ENCODE measurements at places on chromosomes 7 and 10.
A peak's percentile ranks its signal among the peaks of the same experiment; 100 is the strongest.

DNA sequence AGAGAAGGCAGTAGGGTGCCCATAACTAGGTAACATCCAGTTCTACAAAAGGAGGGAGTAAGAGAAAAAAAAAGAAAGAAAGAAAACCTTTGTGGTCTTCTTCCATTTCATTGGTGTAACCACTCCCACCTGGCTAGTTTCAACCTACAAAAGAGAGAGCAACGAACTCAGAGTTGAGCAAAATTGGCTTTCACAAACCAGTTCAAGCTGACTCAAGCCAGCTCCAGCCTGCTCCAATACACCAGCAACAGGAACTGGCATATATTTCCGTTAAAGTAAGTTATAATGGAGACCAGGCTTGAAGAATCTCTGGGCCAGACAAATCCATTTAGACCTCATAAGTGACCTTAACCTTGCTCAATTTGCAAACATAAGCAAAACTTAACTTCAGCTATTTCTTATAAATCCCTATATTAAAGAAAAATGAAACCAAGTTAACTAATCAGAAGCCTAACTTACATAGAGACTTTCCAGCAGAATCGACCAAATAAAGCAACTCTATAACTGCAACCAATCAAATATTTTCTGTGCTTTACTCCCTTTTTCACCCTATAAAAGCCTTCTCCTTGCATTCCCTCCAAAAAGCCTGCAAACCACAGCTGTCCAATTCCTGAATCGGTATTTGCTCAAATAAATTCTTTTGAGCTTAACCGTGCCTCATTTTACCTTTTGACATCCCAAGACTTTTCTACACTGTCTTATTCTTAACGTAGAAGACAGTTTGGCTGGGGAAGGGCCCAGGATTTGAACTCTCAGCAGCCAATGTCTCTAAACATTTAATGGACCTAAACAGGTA is 10.1 kb downstream of the ANKRD22 start:
- no peak for DNase-seq

DNA sequence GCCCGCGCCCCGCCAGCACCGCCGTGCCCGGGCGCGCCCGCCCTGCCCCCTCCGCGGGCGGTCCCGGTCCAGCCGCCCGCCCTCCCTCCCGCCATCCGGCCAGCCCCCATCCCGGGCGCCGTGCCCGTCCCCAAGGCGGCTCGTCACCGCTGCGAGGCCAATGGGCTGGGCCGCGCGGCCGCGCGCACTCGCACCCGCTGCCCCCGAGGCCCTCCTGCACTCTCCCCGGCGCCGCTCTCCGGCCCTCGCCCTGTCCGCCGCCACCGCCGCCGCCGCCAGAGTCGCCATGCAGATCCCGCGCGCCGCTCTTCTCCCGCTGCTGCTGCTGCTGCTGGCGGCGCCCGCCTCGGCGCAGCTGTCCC is at the start of gene HTRA1:
TSS of gene HTRA1 (plus strand) at position 187 of the 362 bp plus-strand sequence. CDS start at position 287, 100 bp downstream.
- DNase-seq, result no peak

DNA sequence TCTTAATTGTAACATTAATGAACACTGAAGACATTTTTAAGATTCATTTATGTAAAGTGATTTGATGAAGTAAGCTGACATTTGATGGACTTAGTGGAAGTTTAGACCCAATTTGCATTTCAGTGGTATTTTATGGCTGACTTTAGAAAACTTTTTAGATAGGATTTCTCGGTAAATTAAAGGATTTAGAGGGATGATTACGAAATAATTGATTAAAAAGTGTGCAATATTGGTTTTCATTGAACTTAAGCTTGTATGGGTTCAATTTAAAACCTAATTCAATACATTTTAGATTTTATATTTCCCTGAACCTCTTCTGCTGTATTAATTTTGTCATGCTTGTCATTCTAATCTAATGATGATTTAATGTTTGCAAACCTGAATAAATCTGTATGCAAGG is 135.1 kb downstream of the SDK1 start:
- no peak for DNase-seq

DNA sequence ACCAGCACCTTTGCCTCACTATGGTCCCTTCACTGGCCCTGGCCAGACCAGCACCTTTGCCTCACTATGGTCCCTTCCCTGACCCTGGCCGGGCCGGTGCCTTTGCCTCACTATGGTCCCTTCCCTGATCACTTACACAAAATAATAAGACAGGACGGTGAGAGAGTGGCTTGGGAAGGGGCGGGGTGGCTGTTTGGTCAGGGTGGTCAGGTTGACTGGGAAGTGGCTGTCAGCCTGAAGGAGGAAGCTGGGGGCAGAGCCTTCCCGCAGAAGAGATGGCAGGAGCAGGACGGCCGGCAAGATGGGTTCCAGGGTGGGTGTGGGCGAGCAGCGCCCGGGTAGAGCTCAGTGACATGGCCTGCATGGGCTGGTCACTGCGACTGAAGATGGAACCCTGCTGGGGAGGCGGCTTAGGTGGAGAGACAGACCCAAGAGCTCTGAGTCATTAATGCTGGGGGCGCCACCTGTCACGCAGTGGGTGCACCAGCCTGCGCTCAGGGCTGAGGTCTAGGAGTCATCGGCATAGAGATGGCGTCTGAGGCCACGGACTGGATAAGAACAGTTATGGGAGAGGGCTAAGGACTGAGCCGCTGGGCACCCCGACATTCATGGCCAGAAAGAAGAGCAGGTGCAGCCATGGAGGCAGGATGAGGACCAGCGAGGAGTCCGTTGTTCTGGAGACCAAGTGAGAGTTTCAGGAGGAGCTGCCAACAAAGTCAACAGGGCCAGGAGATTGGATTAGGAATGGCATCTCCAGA is 91.8 kb downstream of the CHST15 start:
- DNase-seq, result no peak

GRCh38 chr7:151014950-151015349 is 9.3 kb downstream of the ATG9B start:
- DNase-seq, result peak; percentile 57

DNA sequence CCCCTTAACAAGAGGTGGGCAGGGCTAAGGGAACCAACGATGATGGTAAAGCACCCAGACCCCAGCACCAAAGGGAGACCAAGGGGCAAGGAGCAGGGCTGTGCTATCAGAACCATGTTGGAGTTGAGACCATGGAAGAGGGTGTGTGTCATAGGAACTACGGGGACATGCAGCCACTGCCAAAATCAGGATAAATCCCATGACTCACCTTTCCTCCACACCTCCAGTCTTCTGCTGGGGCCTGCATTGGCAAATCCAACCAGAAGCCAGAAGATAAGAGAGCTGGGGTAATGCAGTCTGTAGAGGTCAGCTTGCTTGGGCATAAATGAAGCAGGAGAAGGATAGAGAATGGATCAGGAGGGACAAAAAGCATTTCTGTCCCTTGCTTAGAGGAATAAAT is 42.7 kb upstream of the SMARCD3 start:
- DNase-seq, result no peak

DNA sequence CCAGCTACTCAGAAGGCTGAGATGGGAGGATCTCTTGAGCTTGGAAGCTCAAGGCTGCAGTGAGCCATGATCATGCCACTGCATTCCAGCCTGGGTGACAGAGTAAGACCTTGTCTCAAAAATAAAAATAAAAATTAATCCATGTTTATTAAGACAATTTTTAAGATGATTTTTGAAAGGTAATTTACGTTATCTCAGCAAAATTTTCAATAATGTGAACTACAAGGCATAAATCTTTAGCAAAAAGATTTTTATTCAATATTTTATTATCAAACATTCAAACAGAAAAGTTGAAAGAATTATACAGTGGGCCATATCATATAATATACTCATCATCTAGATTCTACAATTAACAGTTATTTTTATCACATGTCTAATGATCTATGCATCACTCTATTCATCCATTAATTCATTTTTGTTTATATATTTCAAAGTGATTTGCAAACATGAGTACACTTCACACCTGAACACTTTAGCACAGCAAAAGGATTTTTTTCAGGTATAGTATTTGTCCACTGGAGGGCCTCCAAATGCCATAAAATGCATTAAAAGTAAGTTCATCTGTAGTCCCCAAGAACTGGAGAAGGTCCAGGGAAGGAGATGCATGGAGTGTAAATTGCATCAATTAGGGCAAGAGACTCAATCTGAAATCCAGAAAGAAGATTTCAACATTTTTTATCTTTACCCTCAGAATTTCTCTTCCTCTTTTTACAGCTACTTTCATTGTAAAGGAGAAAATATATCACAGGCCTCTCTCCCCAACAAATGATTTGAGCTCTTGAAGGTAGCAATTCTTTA is 38.6 kb upstream of the RSBN1L start:
- peak; percentile 55 for DNase-seq

DNA sequence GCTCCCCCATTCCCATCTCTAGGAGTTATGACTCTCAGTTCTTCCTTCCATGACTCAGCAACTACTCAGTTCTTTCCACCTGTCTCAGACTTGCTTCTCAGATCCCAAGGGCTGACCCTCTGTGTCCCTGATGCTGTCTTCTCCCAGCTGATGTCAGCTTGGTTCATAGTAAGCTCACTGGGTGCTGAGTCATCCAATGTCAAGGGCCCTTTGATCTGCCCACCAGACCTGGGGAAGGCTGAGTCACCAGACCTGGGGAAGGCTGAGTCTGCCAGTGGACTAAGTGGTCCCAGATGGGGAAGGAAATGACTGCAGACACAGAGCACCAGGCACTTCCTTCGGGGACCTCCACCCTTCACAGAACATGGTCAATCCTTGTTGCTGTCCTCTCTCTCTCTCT is 76.1 kb upstream of the ZEB1 start:
- no peak for DNase-seq

- DNase-seq, result no peak
These were observed 28.4 kb upstream of the ZNF467 start for GRCh38 chr7:149801816-149802215.

DNA sequence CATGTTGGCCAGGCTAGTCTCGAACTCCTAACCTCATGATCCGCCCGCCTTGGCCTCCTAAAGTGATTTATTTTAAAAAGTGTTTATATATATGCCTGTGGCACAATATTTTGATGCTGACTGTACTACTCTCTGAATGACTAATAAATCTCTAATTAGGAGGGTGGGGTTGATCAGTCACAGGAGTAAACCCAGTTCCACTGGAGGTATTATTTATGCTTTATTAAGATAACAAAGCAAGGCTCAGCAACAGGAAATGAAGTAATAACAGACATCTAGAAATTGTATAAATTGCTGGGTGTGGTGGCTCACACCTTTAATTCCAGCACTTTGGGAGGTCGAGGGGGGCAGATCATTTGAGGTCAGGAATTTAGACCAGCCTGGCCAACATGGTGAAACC is 26.0 kb upstream of the MCU start:
- DNase-seq, result no peak

GRCh38 chr7:133358708-133359107 is 105.8 kb downstream of the EXOC4 start:
- DNase-seq, result no peak

GRCh38 chr7:44329081-44329480 is 3.7 kb upstream of the CAMK2B start:
- no peak for DNase-seq

DNA sequence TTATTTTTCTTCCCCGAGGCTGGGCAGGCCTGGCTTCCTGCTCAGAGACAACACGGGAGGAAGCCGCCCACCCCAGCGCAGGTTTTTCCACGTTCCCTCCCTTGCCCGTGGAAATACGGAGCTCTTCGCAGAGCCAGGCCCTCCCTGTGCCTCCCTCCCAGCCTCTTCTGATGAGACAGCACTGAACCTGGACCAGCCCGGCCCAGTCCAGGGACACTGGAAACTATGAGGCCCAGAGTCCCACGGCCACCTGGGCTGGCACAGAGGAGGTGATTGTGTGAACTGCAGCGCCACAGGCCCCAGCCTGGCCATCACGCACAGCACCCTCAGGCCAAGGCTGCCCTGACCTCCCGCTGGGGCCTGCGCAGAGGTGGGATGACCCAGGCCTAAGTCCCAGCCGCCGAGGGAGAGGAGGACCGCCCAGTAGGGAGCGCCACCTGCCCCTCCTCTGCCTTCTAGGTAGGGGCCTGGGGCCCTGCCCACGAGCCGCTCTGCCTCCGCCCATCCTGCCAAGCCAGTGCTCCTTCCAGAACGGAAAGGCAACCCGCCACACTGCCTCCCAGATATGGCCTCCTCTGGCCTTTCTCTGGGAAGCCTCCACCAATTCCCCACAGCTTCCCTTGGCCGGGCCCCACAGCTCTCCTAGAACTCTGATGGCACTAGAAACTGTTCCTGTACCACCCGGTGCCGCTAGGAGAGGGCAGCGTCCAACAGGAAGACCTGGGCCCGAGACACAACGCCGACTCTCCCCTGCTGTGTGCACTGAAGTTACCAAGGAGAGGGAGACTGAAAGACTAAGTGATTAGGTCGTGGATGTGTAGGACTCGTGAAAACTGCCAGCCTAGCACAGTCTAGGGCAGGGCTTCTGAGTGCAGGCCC is 57.2 kb downstream of the PROSER2 start:
- no peak for DNase-seq

DNA sequence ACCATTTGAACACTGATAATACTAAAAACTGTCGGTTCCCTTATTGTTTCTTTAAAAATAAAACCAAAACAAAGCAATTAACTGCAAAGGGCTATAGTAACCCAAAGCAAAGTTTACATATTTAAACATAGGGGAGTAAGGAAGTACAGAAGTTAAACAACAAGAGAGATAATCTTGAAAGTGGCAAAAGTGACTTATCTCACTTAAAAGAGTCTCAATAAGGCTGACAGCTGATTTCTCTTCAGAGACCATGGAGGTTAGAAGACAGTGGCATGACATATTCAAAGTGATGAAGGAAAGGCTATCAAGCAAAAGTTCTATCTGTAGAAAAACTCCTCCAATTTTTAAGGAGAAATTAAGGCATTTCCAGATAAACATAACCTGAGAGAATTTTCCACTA is 233.5 kb upstream of the HDAC9 start:
- DNase-seq, result no peak

- no peak for DNase-seq
These were observed 211.7 kb downstream of the FAM107B start for GRCh38 chr10:14563076-14563336.

GRCh38 chr10:124722798-124723783 is 21.1 kb downstream of the FAM53B start:
- DNase-seq, result peak; percentile 84

GRCh38 chr7:157032128-157032527 is 21.7 kb upstream of the MNX1 start:
- no peak for DNase-seq

- DNase-seq, result no peak
These were observed 172.7 kb downstream of the AGMO start for GRCh38 chr7:15389073-15389472.

DNA sequence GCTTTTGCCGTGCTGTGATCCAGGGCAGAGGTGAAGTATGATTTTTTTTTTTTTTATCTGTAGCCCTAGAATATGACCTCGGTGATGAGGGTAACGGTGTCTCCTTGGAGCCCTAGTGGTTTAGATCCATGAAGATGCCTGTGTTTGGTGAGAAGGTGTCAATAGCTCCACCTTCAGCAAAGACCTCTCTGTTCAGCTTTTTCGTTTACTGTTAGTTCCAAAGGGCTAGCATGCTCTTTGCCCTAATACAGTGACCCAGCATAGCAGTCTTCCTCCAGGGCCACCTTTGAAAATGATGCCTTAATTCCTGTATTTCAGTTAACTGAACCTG is 746 bp upstream of the MRPS16 start:
- no peak for DNase-seq

- DNase-seq, result no peak
These were observed 183.7 kb downstream of the TMEM178B start for GRCh38 chr7:141257597-141257996.

Measured in CD4-positive, alpha-beta T cell treated with Interleukin-15 for 4 hours (primary cell).